HCEC 1CT (cell line): ENCODE measurements at places on chromosomes 1 and 21.

GRCh38 chr1:182754543-182755314, 34.8 kb upstream of the NPL start:
- DNase-seq, result no peak

DNA sequence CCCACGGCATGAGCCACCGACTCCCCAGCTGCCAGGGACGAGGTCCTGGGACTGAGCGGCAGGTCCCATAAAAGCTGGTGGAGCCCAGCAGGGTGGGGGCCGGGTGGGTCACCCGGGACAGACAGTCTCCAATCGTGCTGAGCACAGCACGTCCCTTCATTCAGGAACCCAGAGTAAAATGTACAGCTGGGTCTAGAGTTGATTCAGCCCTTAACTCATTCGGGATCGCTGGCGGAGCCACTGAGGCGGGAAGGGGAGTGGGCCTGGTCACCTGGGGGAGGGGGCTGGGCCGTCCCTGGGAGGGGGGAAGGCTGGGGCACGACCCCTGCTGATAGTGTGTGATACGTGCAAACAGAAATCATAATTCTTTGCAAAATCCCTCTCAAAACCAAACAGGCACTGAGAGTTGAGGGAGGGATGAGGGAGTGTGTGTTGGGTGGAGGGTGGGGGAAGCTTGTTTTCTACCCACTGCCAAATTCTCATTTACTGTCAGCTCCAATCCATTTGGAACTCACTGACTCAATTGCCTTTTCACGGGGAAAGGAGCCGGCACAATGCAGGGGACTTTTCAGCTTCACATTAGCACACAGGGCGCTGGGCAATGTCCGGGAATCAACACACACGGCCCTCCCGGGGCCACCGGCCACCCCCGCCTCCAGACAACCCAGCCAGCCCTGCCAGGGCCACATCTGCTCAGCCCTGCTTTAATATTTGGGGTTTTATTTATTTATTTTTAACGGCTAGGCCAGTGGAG, 13.8 kb downstream of the CASZ1 start:
- no peak for DNase-seq

- no peak for DNase-seq
Measured at GRCh38 chr1:225750875-225751824, 26.5 kb upstream of the SRP9 start.

GRCh38 chr1:62128745-62129144, 65.9 kb upstream of the L1TD1 start:
- no peak for DNase-seq

DNA sequence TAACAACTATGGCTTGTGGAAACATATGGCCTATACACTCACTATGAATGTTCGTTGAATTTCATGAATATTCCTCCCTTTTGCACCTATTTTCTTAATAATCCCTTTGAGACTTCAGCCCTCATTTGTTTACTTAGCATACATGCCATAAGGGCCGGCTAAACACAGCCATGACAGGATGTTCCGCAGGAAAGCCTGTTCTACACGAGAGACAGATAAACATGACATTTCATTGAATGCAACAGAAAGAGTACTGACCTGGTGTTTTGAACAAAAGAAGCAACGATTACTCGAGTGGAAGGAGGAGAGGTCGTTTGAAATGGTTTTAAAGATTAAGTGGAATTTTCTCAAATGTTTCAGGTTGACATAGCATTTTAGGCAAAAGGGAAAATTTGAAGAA, 459.5 kb upstream of the CXADR start:
- no peak for DNase-seq

GRCh38 chr1:37926038-37926924, 20.6 kb downstream of the INPP5B start:
- no peak for DNase-seq

- peak; percentile 91 for DNase-seq
Measured at GRCh38 chr1:10210841-10211804, 753 bp downstream of the KIF1B start.

DNA sequence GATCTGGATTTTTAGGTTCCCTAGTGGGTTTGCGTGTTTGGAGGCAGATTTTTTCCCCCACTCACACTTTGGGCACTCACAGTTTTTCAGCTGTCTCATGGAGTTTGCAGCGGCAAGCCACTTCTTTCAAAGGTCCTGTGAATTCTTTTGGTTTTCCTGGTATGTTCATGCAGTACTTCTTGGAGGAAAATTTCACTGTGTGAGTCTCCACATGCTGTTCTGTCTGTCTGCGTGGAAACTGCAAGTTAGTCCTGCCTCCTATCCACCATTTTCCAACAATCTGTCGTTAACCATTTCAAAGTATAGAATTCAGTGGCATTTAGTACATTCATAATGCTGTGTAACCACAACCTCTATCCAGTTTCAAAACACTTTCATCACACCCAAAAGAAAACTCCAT, 793 bp upstream of the FMO1 start:
- DNase-seq, result no peak

- DNase-seq, result no peak
Measured at GRCh38 chr1:171263901-171264300, 15.6 kb downstream of the FMO1 start.

- DNase-seq, result no peak
Measured at GRCh38 chr1:245179706-245180105, 24.9 kb downstream of the KIF26B start.

DNA sequence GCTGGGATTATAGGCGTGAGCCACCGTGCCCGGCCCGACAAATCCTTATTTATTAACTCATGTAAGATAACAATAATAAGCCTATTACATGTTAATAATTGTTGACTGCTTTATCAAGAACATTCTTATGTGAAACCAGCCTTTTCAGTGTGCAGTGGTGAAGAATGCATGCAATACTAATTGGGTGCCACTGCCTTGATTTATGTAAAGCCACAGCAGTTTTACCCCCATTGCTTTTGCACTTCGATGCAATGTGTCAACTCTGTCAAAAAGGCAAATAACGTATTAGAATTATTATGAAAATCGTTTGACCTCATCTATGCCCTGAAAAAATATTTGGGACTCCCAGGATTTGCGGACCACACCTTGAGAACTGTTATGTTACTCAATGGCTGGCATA, 18.3 kb downstream of the NPR1 start:
- no peak for DNase-seq

DNA sequence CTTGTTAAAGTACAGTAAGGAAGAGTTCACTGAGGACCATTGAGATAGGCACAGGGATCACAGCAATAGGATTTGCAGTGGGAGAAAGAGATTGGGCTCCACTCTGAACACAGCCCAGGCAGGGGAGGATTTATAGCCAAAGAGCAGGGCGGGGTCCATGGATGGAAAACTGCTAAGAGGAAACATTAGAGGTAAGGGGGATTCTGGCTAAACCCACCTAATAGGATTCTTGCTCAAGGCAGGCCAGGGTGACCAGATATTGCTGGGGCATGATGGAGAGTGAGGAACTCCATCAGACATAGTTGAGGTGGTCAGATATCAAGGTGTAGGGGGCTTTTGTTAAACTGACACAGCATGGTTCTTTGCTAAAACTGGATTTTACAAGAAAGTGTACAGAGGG, 372.8 kb downstream of the NPHP4 start:
- DNase-seq, result no peak

- no peak for DNase-seq
Measured at GRCh38 chr1:5969168-5969567, 23.1 kb downstream of the NPHP4 start.

DNA sequence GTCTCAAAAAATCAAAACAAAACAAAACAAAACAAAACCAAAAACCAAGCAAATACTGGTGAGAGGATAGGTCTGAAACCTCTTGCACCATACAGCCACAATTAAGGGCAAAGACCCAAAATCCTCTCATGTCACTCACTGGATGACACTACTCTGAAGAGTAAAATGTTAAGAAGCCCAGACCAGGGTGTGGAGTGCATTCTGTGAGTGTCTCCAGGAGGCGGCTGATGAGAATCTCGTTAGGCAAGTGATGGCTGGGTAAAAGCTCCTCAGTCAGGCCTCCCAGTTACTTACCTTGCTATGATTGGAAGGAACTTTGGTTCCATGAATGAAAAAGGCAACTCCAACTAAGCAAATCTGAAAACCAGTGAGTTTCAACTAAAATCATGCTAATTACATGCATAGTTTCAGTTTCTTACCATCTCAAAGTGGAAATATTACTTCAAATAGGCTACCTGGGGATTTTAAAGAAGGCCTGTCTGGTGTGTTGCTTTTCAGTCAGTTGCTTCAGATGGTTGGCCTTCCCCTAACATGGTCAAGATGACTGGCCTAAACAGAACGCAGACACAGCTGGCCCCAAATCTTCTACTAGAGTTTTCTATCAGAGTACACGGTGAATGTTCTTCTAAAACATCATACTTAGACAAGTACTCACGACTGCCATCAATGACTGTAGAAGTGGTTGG, 95.1 kb downstream of the KIAA0319L start:
- no peak for DNase-seq

DNA sequence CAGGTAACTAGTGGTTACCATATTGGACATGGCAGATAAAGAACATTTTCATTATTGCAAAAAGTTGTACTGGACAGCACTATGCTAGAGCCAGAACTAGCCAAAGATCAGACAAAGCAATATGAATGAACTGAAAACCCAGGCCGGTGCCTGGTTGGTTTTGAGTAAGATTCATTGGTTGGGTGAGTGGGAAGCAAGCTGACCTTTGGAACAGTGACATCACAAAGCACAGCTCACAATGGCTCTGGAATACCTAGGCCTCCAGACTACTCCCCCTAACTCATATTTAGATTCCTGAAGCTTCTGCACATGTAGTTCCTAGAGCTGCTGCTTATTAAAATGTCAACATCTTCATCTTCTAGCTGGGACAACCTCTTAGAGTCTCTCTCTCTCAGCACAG, at the start of gene TMCO2:
TMCO2 (plus strand) TSS at position 283 of the 400 bp plus-strand sequence; CDS start at position 340, 57 bp downstream.
- no peak for DNase-seq

DNA sequence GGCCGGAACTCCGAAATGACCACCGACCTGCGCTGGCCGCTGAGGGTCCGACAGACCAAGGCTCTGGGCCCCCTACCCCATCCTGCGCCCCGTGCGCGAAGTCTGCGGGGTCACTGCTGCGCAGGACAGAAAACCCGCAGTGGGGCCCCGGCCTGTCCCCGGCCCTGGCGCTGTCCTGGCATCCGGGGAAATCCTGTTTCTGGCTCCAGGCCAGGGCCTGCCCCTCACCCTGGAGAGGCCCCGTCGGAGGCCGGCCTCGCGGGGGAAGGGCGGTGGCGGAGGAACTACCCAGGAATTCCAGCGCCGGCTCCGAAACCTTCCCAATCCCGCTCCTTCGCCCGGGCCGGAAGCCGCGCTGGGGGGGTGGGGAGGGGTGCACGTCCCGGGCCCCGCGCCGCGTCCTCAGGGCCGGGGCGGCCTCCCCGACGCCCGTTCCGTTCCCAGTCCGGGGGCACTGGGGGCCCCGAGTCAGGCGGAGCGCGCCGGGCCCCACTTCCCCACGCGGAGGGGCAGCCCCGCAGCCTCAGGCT, 77.0 kb downstream of the MORN1 start:
- peak; percentile 61 for DNase-seq

- DNase-seq, result no peak
Measured at GRCh38 chr1:232222614-232223013, 407.3 kb downstream of the SIPA1L2 start.

DNA sequence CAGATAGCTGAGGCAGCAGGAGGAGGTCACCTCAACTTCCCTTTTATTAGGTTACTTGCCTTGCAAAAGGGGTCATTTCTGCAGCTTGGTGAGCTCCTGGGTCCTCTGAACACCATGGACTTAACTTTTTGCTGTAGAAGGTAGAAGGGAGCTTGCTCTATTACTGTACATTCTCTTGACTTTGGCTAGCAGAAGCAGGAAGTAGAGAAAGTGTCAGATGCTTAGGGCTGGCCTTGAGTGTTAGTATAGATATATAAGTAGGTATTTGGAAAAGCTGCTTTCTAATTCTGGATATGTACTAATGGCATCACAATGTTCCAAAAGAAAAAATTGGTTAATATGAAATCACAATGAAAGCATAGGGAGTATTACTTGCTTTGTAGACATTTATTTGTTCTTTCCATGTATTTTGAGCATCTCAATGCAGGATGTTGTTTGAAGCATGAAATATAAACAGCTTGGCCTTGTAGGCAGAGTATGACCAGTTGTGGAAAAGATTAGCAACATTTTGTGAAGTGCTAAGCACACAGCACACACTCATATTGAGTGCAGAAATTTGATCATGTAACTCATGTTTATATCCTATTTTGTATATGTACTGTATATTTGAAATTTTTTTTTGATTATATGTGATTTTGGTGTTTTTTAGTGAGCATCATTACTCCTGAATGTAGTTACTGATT, 108.8 kb downstream of the DYRK1A start:
- no peak for DNase-seq

DNA sequence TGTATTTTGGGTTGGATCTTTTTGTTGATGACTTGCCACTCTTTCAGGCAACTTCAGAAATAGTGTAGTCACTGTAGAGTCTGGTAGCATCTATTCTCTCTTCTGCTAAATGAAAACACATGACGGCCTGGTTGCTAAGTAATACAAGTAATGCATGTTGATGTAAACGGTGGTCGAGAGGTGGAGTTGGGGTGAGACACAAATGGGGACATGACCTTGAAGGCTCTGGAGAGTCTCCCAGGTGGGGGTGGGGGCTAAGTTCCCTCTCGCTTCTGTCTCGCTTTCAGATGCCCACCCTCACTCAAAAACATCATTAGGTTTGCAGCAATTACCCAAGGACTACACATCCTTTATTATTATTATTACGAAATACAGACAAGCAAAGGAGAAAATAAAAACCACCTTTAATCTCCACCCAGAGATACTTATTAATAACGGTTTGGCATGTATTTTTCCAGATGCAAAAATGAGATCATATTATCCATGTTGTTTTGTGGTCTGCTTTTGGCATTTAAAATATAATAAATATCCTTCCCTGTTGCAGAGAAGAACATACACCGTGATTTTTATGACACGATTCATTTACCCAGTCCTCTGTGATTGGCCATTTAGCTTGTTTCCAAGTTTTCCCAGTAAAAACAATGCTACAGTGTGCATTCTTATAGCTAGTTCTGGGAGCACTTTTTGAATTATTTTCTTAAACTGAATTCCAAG, 138.1 kb downstream of the MIS18A start:
- DNase-seq, result no peak

DNA sequence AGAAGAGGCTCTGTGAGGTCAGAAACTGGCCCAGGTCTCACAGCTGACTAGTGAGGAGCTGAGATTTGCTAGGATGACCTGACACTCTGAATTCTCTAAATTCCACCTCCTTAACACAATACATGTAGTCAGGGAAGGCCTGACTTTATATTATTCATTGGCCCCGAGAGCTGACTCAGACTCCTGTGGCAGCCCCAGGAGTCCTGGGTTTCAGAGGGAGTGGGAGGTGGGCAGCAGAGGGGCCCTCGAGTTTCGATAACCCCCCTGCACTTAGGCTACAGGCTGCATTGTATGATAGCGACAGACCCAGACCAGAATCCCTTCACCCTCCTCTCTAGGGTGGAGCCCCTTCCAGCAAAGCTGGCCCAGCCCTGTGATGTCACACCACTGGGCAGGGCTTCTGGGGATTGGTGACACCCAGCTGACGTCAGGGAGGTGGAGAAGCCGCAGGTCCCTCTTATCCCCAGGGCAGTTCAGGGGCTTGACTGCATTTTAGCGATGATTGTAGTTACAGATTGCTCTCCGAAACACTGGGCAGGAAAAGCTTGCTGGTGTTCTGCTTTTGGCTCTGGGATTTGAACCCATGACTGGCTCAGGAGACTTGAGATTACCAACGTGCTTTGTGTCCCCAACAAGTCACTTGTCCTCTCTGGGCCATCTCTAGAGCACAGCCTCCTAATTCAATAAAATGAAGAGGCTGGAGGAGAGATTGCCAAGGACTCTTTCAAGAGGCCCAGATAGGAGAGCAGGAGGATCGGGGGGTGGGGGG, 17.0 kb upstream of the GPR37L1 start:
- peak; percentile 29 for DNase-seq
